ENCODE measurements at places on chromosomes 12 and 14. TPM values are rescaled to one million over a fixed set of nuclear protein-coding genes. Genes with fewer than 3 reads are reported as not detected.

Gene CIDEB
- total RNA-seq: 2.8 TPM

Gene ST8SIA1
- total RNA-seq: 33.4 TPM

Gene KLRC3
- total RNA-seq: 5.5 TPM

Gene GALNT9
- total RNA-seq: 28.6 TPM

Gene HOXC9
- total RNA-seq: not detected

Gene MORN3
- total RNA-seq: 3.9 TPM

Gene ABCC9
- total RNA-seq: 22.8 TPM

Gene OTX2
- 17.1 TPM for total RNA-seq

Gene KRT78
- total RNA-seq: not detected

Gene SOX5
- 72.9 TPM for total RNA-seq

Gene CRIP1
- total RNA-seq: 2.3 TPM

Gene TMEM116
- total RNA-seq: 38.5 TPM

Gene DHRS2
- 0.92 TPM for total RNA-seq

Gene BTG1
- total RNA-seq: 21.5 TPM

Gene KLRD1
- total RNA-seq: under 0.01 TPM

Gene KLHL33
- total RNA-seq: 0.23 TPM

Gene KRT83
- not detected for total RNA-seq

Measured in diencephalon (tissue), 1 donor.